ENCODE measurements at places on chromosomes 3 and 15. TPM values are rescaled to one million over a fixed set of nuclear protein-coding genes. Genes with fewer than 3 reads are reported as not detected.

DNA sequence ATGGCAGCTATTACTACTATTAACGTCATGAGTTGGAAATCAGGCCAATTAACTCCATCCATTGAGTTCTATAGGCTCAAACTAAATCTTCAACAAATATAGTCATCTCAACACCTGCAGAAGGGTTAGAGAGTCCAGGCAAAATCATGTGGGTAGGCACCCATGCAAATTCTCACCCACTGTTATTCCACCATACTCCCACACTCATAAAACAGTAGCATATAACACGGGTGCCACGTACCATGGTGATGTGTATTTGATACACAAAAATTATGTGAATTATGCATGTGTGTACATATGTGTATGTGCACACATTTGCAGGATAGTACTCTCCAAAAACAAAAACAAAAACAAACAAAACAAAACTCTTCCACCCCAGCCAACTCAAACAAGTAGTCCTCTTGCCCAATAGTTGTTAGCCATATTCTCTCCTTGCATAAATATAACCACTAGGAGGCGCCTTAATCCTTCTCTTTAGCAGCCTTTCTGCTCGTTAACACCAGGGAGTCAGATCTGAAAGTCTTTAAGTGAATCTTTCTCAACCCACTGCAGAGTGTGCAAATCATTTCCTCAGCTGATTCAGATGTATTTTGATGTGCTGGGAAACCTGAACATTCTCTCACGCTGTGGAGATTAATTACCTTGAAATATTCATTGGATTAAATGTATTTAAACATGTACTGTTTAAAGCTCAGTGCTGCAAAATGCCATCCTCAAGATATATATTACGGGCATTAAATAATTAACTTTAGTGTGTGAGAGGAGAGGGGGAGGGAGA, 38.0 kb upstream of the COPB2 start:
- DNase-seq, result no peak

Gene LRRIQ4
- total RNA-seq, result not detected

Gene XYLB
- 39.7 TPM for total RNA-seq

GRCh38 chr3:141561426-141562034, 74.7 kb downstream of the RASA2 start:
- DNase-seq, result peak; percentile 86

DNA sequence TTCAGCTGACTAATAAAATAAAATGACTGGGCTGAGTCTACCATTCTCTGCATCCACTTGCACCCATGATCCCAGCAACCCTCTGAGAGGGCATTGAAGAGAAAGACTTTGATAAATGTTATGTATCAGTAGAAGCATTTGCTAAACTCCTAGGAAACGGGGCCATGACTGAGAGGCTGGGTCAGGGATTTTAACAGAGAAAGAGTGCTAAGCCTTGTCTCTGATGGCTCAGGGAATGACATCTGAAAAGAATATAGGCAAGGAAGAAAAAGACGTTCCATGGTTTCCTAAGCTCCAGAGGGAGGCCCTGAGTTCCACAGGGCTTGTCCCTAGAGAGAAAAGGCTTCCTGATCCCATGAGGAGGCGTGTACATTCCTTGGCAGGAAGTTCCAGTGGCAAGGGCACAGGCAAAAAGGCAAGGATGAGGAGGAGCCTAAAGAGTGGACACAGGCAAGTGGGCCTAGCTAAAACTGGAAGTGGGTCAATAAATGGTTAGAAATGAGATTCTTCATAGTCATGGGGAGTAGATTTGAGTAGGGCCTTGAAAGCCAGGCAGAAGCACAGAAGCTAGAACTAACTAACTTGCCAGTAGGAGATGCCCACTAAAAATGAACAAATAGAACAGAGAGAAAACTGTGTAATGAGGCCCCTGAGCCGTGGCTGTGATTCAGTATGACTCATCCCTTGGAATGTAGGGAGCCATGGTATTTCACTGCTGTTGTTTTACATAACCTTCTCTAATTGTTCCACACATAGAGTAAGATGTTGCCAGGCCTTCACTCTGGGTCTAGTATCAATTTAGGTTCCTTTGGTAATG, 44.9 kb upstream of the MANF start:
- no peak for DNase-seq

DNA sequence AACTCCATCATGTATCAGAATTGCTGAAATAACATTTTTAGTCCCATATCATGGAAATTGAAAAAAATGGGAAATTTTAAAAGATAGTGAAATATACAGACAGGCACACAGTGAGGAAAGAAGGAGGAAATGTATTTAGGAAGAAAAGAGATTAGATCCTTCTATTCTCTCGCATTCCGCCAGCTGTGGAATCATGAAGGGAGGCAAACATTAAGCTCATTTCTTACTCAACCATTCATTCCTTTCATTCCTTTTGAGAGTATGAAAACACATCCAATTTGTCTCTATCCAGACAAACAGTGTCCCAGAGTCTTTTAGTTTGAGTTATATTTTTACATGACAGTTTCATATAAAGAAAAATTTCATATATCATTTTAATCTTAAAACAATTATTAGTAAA, 52.5 kb upstream of the KCNMB2 start:
- DNase-seq, result no peak

- DNase-seq, result no peak
Observed at GRCh38 chr3:3177861-3178497, 1.5 kb downstream of the CRBN start.

- DNase-seq, result no peak
Observed at GRCh38 chr15:76258460-76258859, 52.8 kb downstream of the ETFA start.

- no peak for DNase-seq
Observed at GRCh38 chr15:72604794-72605193, 49.7 kb upstream of the GOLGA6B start.

- no peak for DNase-seq
Observed at GRCh38 chr15:28984421-28985315, 98.9 kb downstream of the APBA2 start.

GRCh38 chr3:109071350-109072142, 46.4 kb downstream of the MORC1 start:
- peak; percentile 17 for DNase-seq

DNA sequence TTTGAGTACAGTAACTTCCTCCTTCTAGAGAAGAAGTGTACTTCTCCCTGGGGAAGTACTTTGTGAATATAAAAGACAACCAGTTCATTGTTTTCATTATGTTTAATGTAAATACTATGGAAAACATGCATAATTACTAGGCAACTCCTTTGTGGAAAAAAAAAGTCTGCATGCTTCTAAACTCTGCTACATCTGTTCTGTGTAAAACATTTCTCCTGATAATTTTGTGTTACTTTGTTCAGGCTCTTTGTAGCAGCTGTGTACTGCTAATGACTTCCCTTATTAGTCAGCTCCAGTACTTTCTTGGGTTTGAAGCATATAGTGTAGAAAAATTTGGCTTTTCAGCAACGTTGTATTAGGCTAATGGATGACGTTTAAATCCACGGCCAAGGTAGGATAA, 111.6 kb downstream of the FEZF2 start:
- DNase-seq, result no peak

Gene SI
- total RNA-seq, result not detected

- no peak for DNase-seq
Observed at GRCh38 chr15:67166280-67167009, 88.0 kb downstream of the AAGAB start.

DNA sequence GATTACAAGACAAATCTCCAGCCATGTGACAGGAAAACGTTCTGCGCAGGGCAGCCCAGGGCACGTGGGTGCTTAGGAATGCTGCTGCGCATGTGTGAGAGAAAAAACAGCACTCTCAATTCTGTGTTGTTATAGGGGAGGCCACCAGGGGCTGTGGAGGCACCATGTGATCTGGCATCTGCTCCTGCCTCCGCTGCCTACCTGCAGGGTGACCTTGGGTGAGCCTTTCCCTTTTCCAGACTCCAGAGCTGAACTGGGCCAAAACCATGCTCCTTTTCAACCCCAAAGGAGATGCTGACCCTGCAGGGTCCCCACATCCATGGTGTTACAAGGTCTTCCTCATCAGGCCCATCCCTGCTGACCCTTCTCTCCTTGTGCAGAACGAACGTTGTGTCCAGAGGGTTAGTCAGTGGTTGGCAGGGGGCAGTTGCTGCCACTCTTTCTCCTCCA, 81.5 kb upstream of the RASGRF1 start:
- DNase-seq, result no peak

DNA sequence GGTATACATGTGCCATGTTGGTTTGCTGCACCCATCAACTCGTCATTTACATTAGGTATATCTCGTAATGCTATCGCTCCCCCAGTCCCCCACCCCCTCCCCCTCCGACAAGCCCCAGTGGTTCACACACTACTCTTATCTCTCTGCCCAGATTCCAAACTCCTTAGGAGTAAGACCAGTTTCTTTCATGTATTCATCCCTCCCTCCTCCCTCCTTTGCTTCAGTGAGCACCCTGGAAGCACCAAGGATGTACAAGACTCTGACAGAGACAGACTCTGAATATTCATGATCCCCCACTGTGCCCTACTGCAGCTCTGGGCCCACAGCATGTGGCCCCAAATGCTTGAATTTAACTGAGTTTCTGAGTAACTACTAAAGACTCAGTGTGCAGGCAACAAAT, 113.8 kb upstream of the RAD18 start:
- DNase-seq, result no peak

Gene HDC
- total RNA-seq, result 92.2 TPM

GRCh38 chr3:72295276-72295961, 510.5 kb upstream of the PROK2 start:
- no peak for DNase-seq

GRCh38 chr15:39290711-39291435, 290.0 kb upstream of the THBS1 start:
- no peak for DNase-seq

Gene FANCI
- total RNA-seq, result 7.2 TPM

Gene SLC22A14
- total RNA-seq, result not detected

- no peak for DNase-seq
Observed at GRCh38 chr3:191235331-191236314, 36.6 kb downstream of the OSTN start.

All from stomach (tissue), 19 donors.